Posterior vena cava (tissue), 2 donors: ENCODE measurements at places on chromosomes 5 and 9.

GRCh38 chr9:110049699-110050450, 158.1 kb downstream of the C9orf152 start:
- peak; percentile 84 for DNase-seq

- no peak for DNase-seq
These were observed 34.3 kb upstream of the ADRA1B start for GRCh38 chr5:159881967-159882366.

GRCh38 chr5:115930630-115931337, 31.5 kb upstream of the LVRN start:
- DNase-seq: no peak

DNA sequence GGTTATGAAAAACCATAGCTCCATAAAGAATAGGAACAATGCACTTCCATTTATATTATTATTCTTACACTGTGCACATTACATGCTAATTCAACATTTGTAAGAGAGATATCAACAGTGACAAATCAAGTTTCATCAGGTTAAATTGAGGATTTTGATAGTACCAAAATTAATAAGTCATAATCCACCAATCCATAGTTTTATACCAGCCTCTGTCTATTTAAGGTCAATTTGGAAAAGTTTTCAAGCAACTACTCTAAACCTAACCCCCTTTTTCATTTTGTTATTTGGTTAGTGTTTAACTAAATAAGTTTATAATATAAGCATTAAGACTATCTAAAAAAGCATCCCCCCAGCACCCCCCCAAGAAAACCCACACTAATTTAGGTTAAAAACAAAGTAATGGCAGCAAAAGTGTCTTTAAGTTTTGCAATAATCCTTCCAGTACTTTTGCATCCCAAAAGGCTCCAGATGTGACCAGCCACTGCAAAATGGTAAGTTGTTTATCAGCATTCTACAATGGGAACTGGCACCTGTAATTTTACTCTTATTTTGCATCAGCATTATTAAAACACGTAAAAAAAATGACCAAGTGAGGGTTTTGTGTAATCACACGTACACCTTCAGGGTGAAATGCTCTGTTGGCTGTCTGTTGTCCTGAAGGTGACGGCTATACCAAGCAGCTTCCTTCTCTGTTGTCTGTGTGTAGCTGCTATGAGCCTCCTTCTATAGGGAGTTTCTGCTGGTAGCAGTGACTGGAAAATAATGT, 36.8 kb upstream of the SSBP2 start:
- DNase-seq: no peak

DNA sequence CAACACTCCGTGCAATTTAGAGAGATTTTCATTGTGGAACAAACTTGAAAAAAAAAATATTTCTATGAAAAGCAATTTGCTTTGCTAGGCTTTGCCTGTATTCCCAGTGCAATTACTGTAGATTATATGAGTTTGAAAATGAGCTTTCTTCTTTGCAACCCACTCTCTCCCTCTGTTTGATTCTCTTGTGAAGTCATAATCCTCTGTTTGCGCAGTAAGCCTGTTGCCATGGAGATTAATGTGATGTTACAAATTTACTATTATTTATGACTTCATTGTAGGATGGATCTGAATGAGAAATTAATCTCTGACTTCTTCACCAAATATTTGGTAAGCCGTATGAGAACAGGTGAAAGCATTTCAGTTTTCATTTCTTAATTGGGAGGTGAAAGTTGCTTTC, 320.3 kb downstream of the SPATA31D1 start:
- no peak for DNase-seq

- no peak for DNase-seq
These were observed 125.5 kb upstream of the RAI14 start for GRCh38 chr5:34530637-34531036.

DNA sequence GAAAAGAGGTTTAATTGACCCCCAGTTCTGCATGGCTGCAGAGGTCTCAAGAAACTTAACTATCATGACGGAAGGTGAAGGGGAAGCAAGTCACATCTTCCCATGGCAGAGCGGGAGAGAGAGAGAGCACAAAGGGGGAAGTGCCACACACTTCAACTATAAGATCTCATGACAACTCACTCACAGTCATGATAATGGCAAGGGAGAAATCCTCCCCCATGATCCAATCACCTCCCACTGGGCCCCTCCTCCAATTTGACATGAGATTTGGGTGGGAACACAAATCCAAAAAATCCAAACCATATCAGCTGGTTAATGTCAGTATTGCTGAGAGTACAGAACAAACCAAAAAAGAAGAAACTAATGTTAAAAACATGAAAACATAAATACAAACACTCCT, 120.2 kb downstream of the STARD4 start:
- no peak for DNase-seq

- DNase-seq: no peak
These were observed 541.4 kb downstream of the KCTD16 start for GRCh38 chr5:144712090-144712489.

- peak; percentile 94 for DNase-seq
These were observed 1.0 kb upstream of the TPM2 start for GRCh38 chr9:35690614-35691333.

GRCh38 chr5:91293131-91293530, 90.0 kb downstream of the ARRDC3 start:
- DNase-seq: no peak

DNA sequence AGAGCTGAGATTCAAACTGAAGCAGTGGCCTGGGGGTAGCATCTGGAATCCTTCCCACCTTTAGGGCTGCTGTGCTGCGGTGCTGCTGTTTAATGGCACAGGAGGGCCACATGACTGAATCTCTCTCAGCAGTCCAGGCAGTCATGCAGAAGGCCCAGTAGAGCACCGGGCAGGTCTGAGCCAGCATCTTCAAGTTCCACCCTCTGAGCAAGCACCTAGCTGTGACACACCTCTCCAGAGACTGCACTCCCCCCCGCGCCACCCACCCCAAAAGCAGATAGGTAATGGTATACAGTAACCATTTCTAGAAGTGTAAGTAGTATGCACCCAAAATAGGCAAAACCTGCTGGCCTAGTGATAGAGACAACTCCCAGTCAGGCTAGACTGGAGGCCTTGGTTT, 8.2 kb downstream of the IL4 start:
- DNase-seq: peak; percentile 34
